ENCODE measurements at places on chromosomes 3 and 15.

- no peak for DNase-seq
Observed at GRCh38 chr3:138774529-138775253, 60.0 kb downstream of the PIK3CB start.

GRCh38 chr3:38382506-38383080 lies 36.0 kb downstream of the XYLB start:
- DNase-seq: no peak

DNA sequence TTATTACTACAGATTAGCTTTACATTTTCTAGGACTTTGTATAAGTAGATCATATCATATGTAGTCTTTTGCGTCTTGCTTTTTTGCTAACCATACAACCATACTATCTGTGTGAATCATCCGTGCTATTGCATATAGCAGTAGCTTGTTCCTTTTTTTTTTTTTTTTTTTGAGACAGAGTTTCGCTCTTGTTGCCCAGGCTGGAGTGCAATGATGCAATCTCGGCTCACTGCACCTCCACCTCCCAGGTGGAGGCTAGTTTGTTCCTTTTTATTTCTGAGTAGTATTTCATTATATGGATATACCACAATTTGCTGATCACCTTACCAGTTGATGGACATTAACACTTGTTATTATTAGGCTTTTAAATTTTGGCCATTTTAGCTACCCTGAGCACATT lies 54.5 kb upstream of the TBL1XR1 start:
- no peak for DNase-seq

DNA sequence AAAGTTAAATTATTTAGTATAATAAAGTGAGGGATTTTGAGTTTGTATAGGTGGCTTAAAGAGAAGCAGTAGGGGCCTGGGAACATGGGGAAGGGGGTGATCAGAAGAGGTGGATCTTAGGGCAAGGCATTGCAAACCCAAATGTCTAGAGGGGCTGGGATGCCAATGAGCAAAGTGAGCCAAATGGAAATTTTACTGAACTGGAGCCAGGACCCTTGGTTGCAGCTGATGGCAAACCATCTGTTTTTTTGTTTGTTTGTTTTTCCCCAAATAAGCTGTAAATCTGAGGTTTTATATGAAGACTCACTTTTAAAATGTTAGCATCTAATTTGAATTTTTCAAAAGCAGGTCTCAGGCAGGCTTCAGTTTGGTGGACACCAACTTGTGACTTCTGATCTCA lies 14.8 kb upstream of the PARP14 start:
- DNase-seq: no peak

DNA sequence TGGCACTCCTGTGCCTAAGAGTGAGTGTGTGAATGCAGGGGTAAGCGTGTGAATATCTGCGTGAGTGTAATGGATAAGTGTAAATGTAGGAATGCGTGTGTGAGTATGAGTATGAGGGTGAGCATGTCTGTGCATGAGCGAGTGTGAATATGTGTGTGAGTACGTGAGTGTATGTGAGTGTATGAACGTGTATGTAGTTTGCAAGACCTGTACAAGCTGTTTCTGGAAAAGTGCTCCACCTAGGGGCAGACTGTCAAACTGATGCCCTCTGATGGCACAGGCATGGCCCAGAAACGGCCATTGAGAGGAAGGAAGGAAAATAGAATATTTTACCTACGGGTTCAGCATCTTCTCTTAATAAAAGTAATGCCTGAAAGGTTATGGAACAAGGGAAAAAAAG lies 24.4 kb upstream of the FRMD4B start:
- DNase-seq: peak; percentile 26

GRCh38 chr3:45944830-45945620 lies 1.8 kb downstream of the CXCR6 start:
- DNase-seq: no peak

DNA sequence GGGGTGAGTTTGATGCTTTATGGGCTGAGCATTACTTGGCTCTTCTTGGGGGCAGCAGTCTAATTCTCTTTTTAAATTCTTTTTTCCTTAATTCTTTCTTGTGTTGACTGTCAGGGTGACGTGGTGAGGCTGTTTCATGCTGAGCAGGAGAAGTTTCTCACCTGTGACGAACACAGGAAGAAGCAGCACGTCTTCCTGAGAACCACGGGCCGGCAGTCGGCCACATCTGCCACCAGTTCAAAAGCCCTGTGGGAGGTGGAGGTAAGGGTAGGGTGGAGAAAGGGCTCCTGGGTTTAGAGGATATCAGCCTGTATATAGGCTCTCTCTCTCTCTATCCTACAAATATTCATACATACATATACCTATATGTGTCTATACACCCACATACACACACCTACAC lies 152.3 kb downstream of the ITPR1 start:
- DNase-seq: no peak

DNA sequence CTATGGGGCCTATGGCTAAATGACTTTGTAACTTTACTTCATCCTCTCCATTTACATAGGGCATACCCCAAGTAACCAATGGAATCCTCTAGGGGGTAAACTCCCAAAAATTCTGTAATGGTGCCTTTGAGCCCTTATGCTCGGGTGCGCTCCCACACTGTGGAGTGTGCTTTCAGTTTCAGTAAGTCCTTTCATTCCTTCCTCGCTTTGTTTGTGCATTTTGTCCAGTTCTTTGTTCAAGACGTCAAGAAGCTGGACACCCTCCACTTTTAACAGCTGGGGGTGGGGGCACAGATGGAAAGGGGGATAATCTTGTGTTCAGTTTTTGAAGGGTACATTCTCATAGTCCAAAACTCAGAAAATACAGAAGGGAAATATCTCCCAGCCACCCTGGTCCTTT lies 84.4 kb upstream of the C2CD4B start:
- no peak for DNase-seq

GRCh38 chr15:60766391-60767128 lies 287.6 kb upstream of the ICE2 start:
- no peak for DNase-seq

- DNase-seq: no peak
Observed at GRCh38 chr3:193869221-193870201, 266.4 kb upstream of the HES1 start.

DNA sequence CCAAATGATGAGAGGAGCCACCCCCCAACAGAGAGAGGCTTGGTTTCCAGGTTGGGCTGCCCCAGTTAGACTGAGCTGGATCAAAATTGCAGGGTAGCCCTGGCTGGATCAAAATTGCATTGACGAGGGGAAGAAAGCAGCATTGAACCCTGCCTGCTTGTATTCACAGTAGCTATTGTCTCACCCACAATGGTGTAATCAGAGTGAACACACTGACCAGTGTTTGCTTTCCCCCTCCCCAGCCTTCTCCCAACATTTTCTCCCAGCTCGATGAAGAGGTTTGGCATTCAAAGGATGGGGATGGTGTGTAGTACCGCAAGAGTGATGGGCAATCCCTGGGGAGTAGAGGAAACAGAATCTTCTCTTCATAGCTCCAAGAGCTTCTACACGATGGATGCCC lies 223.8 kb downstream of the ADAMTS9 start:
- no peak for DNase-seq

DNA sequence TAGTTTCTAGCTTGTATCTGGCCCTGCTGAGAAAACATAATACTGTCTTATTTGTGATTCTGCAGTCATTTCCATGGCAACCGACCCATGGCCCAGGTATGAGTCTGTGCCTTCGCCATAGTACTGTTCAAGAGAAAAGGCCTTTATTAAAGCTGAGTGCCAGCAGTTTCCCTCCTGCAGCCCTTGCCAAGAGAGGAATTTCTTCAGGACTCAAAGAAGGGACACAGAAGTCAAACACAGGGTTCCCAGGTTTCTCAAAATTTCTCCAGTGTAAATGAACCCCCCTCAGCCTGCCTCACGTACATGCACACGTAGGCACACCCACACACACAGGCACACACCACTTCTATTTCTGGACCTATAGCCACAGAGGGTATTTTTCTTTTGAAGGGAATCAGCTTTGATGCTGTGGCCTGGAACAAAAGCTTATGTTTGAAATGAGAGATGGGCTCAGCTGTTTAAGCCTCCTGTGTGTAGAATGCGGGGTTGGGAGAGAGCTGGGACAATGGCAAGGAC lies 269.2 kb downstream of the PDCD6IP start:
- DNase-seq: no peak

DNA sequence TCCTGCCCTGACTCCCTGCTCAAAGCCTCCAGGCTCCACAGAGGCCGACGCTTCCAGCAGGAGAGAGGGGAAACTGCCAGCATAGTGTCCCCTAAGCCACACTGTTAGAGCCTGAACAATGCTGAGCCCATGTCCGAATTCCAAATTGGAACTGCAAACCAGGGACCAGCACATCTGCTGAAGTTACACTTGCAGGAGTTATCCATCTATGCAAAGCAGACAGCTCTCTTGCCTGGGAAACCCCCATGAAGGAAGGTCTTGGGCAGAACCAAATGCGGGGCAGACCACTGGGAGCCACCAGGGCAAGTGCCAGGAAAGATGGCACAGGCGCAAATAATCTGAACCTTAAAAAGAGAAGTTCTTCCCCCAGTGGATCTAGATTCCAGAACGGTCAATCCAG lies 625 bp downstream of the LRRC15 start:
- no peak for DNase-seq

GRCh38 chr3:141738891-141739363 lies 829 bp downstream of the RNF7 start:
- no peak for DNase-seq

DNA sequence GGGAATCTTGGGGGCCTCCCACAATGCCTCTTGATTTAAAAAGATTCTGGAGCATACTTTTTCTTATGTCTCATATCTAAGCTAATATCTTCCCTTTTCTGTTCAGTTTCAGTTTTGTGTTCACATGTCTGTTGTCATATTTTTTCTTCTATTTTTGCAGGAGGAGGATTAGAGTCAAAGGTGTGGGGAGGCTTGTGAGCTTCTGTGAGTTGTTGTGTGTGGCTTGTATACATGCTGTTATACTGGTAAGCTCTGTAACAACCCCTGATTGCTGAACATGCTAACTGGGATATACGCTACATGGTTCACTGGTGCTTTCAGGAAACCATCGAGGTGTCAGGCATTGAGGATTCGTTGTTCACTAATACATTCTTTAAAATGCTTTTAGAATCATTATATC lies 83.5 kb downstream of the SLC25A26 start:
- DNase-seq: no peak

DNA sequence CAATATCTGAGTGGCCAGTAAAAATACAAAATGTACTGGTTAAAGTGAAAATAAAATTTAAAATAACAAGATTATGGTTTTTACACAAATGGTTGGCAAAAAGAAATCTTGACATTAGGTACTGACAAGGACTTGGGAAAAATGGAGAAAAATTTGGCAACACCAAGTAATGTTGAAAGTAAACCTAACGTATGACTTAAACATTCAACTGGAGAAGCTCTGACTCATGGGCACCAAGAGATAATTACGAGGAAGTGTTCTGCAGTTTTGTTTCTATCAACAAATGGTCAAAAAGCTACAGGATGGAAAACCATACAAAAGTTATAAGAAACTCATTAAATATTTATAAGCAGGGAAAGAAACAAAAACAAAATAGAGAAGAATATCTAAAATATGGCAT lies 177.7 kb downstream of the ZNF385D start:
- DNase-seq: no peak

DNA sequence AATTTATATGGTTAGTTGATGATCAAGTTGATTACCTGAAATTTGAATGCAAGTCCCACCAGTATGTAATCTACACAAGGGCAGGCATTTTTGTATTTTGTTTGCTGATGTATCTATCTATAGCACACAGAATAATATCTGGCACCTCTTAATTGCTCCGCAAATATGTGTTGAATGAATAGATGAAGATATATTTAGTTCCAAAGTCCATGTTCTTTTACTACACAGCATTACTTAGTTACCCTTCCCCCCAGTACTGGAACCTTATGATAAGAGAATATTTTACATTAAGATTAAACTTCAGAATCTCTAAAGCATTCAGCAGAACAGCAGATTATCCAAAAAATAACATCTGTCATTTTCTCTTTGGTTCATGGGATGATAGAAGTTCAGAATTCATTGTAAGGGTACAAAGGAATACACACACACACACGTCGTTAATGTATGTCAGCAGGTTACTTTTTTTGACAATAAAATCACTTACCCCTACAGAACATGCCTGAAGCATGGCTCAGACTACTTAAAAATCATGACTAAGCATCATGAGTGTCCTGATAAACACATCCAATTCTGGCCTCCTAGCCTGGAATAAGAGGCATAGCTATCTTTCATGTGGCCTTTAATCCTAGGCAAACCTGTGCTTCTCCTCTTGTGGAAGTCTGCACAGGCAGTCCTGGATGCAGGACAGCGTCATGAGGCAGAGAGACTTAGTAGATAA lies 148.9 kb upstream of the TBC1D5 start:
- DNase-seq: no peak

DNA sequence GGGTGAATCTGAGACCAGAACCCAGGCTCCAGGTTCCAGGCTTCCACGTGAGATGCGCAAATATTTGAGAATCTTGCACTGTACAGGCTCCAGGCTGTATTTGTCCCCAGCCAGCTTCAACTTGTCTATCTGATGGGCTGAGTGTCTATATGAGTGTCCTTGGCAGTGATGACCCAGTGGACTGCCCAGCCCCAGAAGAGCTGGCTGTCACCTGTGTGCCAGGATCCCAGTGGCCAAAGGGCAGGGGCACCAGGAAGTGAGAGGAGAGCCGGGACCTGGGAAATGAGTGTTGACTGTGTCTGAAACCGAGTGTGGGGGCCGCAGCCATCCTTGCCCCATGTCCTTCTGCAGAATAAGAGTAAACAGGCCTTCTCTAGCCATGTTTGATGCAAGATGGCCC lies 10.4 kb downstream of the FAH start:
- DNase-seq: no peak

GRCh38 chr3:51748327-51748726 lies 30.7 kb downstream of the IQCF6 start:
- DNase-seq: no peak

- no peak for DNase-seq
Observed at GRCh38 chr3:178129109-178129508, 407.1 kb upstream of the KCNMB2 start.

GRCh38 chr3:85516146-85516545 lies 557.4 kb downstream of the CADM2 start:
- DNase-seq: no peak

DNA sequence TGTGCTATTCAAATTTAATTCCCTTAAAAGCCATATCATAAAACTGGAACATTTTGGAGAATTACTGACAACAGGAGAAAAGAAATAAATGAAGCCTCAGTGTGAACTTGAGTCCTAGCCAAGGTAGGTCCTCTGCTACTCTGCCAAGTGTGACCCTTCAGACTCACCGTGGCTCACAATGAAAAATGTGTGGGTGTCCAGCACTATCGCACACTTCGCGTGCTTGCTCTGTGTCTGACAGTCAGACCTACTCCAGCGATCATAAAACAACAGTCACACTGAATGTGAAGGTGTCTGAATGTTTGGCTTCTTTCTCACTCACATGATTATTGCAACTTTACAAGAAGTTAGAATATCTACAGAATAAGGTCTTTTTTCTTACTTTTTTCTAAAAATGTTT lies 65.8 kb upstream of the TRA2B start:
- no peak for DNase-seq

Data from stimulated activated CD8-positive, alpha-beta memory T cell treated with anti-CD3 and anti-CD28 coated beads, Interleukin-7, amount 100 ng/mL, for 1 hour (primary cell).